Neural crest cell (in vitro differentiated cells): ENCODE measurements at places on chromosomes 7 and 10.

- DNase-seq, result no peak
- H3K4me1 ChIP-seq, result no peaks in the 10 kb centered on the region
- H3K27me3 ChIP-seq, result no peaks in the 10 kb centered on the region
- no peak overlapping the region for H3K4me3 ChIP-seq
Observed at GRCh38 chr7:144579687-144580086, 176.2 kb upstream of the NOBOX start.

- H3K27me3 ChIP-seq, result no peaks in the 10 kb centered on the region
- DNase-seq, result no peak
- H3K4me1 ChIP-seq, result no peaks in the 10 kb centered on the region
Observed at GRCh38 chr7:73799282-73800141, 29.4 kb upstream of the CLDN3 start.

GRCh38 chr7:49443515-49443914, 329.9 kb upstream of the VWC2 start:
- H3K4me3 ChIP-seq, result no peak overlapping the region
- no peaks in the 10 kb centered on the region for H3K36me3 ChIP-seq
- DNase-seq, result no peak
- no peaks in the 10 kb centered on the region for H3K4me1 ChIP-seq

- peak; percentile 50 for DNase-seq
- H3K4me1 ChIP-seq, result peaks cover 52% of the 10 kb centered on the region
- H3K36me3 ChIP-seq, result peaks cover 3% of the 10 kb centered on the region
- H3K27ac ChIP-seq, result peak overlapping the region; percentile 64
Observed at GRCh38 chr10:77967611-77968022, 41.1 kb upstream of the DLG5 start.
